Endodermal cell (in vitro differentiated cells): ENCODE measurements at places on chromosomes 7 and 10. TPM values are rescaled to one million over a fixed set of nuclear protein-coding genes. Genes with fewer than 3 reads are reported as not detected.

- DNase-seq = no peak
Measured at GRCh38 chr7:54338319-54338718, 203.9 kb upstream of the VSTM2A start.

GRCh38 chr7:143279186-143280098 lies 5.3 kb upstream of the TMEM139 start:
- no peak for DNase-seq

DNA sequence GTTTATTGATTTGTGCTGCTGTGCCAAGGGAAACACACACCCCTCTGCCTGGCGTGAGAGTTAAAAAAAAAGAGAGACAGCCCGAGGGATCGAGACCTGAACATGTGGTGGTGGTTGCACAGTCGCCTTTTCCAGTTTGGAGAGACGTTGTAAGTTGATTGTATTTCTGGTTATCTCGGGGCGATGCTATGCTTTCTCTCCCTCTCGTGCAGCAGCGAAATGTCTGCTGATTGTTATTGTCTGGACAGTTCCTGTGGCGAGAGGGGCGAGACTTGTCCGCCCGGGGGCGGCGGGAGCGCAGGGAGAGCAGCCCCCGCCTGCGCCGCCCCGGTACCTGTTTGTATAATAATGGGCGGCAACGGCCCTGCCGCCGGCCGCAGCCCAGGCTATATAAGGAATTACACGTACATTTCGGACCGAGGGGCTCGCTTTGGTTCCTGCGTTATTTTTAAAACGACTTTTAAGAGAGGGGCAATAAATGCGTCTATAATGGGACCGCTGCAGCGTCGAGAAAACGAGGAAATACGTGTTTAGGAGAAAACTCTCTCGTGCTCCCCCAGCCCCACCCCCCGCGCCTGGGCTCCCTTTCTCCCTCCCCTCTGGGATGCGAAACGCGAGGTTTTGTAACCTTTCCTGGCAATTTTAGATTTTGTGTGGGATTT lies 1.7 kb downstream of the ZEB1 start:
- peak; percentile 57 for DNase-seq

- DNase-seq = no peak
Measured at GRCh38 chr10:76975126-76975525, 662.5 kb downstream of the KCNMA1 start.

DNA sequence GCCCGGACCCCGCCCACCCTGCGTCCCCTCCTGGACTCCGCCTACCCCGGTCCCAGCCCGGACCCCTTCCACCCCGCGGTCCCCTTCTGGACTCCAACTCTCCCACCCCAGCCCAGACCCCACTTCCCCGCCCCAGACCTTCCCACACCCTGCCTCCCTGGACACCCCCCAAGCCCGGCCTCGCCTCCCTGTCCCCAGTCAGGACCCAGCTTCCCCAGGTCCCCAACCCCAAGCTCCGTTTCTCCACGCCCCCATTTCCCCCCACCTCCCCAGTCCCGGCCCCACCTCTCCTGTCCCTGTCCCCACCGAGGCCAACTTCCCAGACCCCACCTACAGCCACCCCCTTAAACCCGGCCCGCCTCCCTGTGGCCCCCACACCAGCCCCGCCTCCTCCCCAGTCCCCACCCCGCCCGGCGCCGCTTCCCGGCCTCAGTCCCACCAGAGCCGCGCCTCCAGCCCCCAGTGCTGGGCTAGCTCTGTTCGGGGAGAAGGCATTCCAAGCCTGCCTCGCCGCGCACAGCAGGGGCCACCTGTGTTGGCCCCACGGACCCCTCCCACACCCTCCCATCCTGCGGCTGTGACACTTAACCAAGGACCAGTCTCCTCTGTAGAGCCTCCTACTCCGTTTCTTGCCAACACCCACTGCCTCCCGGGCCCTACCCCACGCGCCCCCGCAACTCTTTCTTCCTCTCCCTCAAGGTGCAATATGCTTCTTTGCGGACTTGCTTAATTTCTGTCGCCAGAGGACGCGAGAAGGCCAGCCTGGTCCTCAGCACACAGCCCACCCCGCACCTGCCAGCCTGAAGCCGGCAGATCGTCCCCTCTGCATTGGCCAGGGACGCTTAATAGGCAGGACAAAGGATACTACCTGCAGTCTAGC lies 736 bp upstream of the ITIH5 start:
- peak; percentile 87 for DNase-seq

The PRKG1 gene
- total RNA-seq = 1.3 to 2.1 TPM (median 1.7 TPM) in 3 replicates

The JAKMIP3 gene
- total RNA-seq = 0.95 to 6.4 TPM (median 0.97 TPM) in 3 replicates
